Pons (tissue), 1 donor: ENCODE measurements at places on chromosomes 12 and 14.

DNA sequence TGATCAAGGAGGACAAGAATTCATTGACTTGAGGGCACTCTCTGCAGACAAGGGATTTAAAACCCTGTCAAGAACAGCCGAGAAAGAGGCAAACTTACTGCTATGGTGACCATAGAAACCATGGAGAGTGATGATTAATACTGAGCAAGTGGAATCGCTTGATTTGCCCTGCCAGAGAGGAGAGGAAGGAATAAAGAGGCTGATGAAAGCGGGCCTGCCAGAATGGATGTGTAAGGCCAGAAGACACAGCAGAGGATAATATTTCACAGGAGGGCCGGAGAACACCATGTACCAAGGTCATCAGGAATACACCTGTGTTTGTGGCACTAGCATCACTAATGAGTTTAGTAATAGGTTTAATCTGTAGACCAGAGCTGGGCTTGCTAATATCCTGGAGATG, 221.8 kb upstream of the DCN start:
- no peak for DNase-seq

GRCh38 chr14:61812347-61813095, 50.3 kb downstream of the SNAPC1 start:
- DNase-seq, result no peak

DNA sequence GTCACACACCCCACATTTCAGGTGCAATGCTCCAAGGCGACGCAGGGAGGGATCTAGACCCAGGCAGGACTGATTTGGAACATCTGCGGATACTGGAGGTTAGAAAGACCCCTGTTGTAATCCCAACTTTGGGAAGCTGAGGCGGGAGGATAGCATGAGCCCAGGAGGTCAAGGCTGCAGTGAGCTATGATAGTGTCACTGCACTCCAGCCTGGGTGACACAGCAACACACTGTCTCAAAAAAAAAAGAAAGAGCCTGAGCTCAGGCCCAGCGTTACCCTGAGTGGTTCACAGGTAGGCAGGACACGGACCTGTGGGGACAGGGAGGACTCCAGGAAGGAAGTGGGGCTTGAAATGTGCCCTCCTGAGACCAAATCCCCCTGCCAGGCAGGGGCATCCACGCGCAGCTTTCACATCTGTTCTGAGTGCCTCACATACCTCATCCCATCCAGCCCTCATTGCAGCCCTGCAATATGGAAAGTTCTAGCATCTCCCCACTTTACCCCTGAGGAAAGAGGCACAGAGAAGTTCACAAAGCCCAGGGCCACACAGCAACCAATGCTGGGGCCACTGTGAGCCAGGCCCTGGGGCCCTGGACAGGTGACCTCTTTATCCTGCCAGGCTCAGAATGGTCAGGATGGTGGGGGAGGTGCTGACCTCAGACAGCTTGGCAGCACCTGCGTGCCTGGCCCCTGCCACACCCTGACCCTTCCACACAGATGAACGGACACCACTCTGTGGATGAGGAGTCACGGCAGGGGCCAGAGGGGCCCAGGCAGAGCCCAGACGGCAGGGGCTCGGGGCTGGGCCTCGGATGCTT, 34.1 kb downstream of the CCDC85C start:
- no peak for DNase-seq

DNA sequence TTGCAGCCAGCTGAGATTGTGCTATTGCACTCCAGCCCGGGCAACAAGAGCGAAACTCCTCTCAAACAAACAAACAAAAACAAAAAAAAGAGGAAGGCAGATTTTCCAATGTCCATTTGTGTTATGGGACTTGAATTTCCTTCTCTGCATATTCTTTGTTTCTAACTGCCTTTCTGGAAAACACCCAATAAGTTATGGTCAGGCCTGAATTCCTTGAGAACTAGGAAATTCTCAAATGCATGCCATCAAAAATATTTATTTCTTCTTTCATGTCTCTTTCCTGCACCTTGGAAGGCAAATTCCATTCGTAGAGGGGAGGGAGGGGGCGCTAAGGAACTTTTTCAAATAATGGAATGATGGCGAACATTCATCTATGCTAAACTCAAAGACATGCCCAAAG, 117.6 kb upstream of the TMCC3 start:
- no peak for DNase-seq

- DNase-seq, result no peak
Observed at GRCh38 chr12:124663206-124663605, 95.8 kb upstream of the NCOR2 start.

- no peak for DNase-seq
Observed at GRCh38 chr12:87967871-87968270, 61.3 kb downstream of the C12orf50 start.

DNA sequence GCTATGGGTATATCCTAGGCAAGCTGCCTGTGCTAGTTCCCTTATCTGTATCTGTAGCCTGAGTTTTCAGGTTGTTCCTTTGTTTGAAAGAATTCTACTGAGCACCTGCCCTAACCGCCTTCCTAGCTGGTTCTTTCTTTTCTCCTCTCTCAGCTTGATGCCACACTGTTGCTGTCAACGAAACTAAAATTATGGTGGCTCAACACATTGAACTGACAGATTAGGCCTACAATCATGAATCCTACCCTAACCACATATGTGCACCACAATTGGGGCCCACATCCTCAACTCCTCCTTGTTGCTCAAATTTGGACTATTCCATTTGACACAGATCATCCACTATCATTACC, 36.2 kb upstream of the RESF1 start:
- no peak for DNase-seq

- DNase-seq, result no peak
Observed at GRCh38 chr12:106584104-106585064, 1.6 kb downstream of the RFX4 start.

DNA sequence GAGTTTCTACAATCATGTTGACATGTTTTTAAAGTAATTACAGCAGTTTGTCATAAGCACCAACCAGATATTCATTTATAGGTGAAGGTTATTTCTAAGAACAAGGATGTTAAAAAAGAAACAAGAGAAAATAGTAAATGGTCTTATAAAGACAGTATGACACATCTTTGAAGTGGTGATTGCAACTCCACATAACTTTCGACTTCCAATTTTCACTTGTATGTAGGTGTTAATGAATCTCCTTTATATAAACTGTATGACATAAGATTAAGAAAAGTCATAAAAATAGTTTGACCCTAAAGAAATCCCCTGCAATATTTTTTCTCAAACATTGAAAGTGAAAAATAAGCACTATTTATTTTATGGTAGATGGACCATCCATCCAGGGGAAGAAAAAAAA, 144.8 kb upstream of the PTPRQ start:
- DNase-seq, result no peak

GRCh38 chr14:24395609-24396582, 2.9 kb upstream of the NYNRIN start:
- no peak for DNase-seq

GRCh38 chr14:103908580-103908979, 19.7 kb upstream of the TDRD9 start:
- DNase-seq, result no peak

- no peak for DNase-seq
Observed at GRCh38 chr12:44334347-44334746, 498.5 kb downstream of the TMEM117 start.

GRCh38 chr12:42794806-42795205, 205.3 kb upstream of the PRICKLE1 start:
- no peak for DNase-seq

GRCh38 chr14:38120109-38120508, 87.6 kb upstream of the SSTR1 start:
- no peak for DNase-seq

DNA sequence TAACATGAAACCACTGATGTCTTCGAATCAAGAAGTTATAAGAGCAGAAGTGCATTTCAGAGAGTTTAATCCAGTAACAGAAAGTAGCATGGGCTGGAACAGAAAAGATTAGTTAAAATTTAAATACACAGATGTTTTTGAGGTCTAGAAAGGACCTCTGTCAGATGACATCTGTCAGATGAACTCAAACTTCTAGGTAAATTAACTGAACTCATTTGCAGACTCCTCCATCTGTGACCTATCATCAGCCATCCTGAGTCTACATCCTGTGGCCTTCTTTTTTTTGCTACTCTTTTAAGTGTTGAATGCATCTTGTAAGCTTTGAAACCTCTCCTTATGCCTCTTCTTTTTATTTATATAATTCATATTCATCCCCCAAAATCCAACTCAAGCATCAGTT, 53.3 kb downstream of the C2CD5 start:
- no peak for DNase-seq

GRCh38 chr14:22666203-22666893, 22.2 kb upstream of the OR6J1 start:
- DNase-seq, result no peak

DNA sequence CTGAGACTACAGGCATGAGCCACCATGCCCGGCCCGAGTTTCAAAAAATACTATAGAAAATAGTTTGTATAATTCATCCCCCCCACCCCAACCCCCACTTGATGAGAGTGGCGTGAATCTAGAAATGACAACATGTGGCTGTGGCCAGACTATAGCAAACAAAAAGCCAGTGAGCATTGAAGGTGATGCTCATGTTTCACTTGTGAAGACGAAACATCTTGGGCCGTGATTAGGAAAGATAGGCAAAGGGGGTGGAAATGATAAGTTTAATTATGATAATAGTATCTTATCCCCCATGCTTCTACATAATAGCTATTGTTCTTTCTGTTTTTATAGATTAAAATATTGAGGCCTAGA, 8.5 kb downstream of the BORCS5 start:
- no peak for DNase-seq

- DNase-seq, result no peak
Observed at GRCh38 chr14:92647797-92648279, 100.6 kb downstream of the LGMN start.

DNA sequence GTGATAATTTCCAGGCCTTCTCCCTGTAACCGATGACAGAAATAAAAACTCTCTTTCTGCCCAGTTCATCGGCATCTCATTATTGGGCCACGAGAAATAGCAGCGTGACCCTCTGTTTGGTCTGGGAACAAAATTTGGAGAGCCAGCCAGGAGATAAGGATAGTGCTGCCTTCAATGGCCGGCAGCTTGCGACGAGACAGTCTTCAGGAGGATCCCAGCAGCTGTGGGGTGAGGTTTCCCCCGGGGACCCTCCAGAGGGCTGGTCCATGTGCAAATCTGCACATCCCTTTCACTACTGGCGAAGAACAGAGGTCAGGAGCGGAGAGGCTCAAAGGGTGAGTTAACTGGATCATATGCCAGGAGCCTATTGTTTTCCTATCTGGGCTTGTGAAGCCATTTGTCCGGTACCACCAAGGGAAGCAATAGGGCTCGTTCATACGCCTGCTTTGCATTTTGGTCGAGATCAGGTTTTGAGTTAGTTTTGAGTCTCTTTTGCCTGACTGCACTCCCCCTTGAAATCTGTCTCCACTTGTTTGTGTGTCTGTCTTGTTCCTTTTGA, 4.8 kb downstream of the SLC39A2 start:
- DNase-seq, result no peak

DNA sequence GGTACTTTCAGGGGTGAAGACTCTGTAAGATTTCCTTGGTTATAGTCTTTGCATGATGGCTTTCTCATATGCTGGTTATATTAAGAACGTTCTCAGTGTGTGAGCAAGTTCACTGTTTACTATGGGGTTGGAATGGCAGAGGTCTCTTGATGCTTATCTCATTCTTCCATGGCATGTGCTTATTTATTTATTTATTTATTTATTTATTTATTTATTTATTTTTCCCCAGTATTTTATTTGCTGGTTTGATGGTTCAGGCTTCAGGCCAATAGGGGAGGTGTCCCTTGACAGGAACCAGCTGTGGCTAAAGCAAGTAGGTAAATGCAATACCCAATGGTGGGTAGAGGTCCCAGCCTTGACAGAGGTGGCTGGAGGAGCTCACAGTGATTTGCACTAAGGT, 161.3 kb upstream of the GARIN6 start:
- no peak for DNase-seq

DNA sequence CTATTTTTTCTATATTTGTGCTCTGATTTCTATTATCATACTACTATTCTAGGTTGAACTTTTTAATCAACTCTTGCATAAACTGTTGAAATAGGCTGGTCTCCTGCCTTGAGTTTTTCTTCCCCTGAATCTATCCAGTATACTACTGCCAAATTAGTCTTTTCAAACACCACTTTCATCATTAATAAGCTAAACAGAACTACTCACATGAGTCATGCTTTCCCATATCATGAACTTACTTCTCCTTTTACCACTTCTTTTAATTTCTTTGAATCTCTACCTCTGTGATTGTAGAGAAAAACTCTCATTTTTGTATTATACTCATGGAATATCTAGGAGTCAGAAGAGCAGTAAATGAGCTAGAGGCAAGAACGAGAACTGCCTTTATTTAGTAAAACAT, 340.3 kb upstream of the PDE3A start:
- DNase-seq, result no peak

- no peak for DNase-seq
Observed at GRCh38 chr12:57441846-57442427, 7.4 kb downstream of the INHBC start.

GRCh38 chr14:22653012-22653621, 9.0 kb upstream of the OR6J1 start:
- peak; percentile 46 for DNase-seq

GRCh38 chr12:123471374-123472068, 13.6 kb downstream of the SNRNP35 start:
- DNase-seq, result no peak

GRCh38 chr12:54588110-54588889, at the start of gene PPP1R1A:
PPP1R1A (minus strand) TSS chr12:54588659; CDS start chr12:54588488, 171 bp downstream.
- DNase-seq, result no peak

DNA sequence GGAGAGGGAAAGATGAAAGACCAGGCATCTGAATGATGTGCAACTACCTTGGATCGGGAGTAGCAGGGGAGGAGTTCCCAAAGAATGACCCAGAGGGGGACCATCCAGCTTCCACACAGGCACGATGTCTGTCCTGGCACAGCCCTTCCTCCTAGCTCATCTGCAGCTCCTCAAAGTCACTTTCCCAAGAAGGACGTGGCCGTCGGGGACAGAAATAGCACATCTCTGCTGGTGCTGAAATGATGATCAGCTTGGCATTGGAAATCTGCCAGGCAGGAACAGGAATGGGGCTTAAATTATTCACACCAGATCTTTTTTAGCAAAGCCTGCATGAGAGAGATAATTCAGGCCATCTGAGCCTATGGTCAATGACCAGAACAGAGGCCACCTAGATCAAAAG, 41.7 kb downstream of the TSPAN11 start:
- no peak for DNase-seq

GRCh38 chr12:15880721-15881120, 1.5 kb upstream of the STRAP start:
- DNase-seq, result no peak

GRCh38 chr12:58441483-58441882, 478.8 kb downstream of the LRIG3 start:
- DNase-seq, result no peak

DNA sequence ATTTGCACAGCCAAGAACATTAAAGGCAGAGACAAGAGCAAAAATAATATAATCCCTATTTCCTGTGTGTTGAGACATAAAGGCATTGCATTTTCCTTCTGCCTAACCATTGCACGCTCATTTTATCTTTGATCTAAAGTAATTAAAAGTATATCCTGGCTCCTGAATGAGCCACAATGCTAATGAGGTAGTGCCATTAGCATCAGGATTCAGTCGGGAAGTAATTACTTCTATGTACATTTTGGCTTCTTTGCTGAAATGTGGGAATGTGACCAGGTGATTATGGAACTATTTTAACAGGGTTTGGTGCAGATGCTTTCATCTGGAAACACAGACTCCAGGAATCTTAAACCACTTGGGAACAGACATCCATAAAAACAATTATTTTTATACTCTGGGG, 77.4 kb downstream of the TMTC1 start:
- DNase-seq, result no peak
